ENCODE measurements at places on chromosomes 6 and 20.

DNA sequence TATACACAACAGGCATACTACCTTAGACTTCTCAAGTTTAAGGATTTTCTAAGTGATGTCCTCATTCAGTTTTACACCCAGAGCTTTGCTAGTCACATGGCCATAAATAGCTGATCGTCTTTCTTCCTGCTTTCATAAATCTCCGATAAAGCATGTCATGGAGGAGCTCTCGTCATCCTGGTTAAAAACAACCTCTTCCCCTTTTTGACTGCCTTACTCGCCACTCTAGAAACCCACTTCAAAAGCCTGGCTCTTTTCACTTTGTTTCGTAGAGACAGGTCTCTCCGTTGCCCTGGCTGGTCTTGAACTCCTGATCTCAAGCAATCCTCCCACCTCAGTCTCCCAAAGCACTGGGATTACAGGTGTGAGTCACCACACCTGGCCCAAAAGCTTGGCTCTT is 67.0 kb upstream of the SMIM29 start:
- no peak for DNase-seq

DNA sequence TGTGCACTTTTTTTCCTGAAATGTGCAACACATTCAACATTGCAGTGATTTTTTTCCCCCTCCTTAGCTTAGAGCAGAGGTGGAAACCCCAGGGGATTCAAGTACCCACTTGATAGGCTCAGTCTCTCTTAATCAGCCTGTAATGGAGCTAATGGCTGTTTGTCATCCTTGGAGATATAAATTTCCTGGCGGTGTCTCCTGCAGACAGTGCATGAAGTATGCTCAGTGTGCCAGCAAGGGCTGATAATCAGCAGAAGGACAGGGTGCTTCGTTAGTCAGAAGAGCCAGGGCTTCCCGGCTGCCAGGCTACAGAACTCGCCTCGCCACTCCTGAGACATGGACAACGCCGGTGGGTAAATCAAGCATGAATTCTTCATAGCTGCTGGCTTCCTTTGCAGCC is 69.8 kb upstream of the PHACTR2 start:
- DNase-seq, result no peak

DNA sequence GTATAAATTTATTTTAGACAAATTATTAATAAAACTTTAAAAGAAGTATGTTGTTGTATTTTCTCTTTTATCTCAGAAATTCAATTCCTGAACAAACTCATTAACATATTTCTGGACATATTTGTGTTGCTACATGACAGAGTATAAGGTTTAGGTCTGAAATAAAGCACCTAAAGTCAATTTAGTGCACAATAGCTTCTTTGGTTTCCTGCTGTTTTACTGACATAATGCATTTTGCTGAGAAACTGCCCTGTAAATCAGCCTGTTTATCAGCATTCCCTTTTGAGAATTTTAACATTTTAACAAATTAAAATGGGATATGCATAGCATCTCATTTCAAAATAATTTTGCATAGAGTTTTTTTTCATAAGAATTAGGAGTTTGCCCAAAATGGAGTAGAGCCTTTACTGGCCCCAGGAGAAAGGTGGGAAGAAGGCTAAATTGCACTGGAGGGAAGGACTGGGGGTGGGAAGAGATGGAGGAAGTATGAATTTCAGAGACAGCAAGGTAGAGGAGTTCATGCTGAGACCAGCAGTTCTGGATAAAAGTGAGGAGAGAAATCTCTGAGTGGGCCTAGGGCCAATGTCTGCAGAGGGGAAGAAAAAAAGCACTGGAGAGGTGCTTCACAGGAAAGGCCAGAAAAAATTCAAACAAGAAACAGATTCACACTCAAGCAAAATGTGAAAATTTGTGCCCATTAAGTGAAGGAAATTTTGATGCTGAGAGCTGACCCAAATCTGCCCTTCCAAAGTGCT is 324.2 kb upstream of the HSF2 start:
- no peak for DNase-seq

DNA sequence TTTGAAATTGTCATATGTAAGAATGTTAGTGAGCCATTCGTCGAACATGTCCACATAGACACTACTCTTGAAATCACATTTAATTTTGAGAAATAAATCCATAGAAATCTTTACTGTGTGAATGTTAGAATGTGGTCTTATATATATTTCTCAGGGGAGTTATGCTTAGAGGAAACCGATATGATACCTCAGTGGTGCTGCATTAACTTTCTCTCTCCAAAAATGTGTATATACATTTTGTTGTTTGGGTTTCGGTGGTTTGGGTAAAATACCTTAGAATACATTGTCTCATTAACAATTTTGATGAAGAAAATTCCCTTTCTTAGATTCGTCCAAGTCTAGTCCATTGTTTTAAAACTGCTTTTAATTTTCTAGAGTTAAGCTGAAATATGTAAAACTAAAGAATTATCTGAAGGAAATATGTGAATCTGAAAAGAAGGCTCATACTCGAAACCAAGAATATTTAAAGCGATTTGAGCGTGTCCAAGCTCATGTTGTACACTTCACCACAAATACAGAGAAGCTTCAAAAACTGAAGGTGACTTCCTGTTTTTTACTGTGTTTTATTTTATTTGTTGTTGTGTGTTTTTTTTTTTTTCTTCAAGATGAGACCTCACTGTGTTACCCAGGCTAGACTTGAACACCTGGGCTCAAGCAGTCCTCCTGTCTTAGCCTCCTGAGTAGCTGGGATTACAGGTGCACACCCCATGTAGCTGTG is 10.3 kb downstream of the KIZ start:
- no peak for DNase-seq

GRCh38 chr20:3908667-3909066 is 19.5 kb downstream of the PANK2 start:
- DNase-seq, result no peak

- no peak for DNase-seq
These were observed 201.9 kb downstream of the QKI start for GRCh38 chr6:163616452-163616851.

DNA sequence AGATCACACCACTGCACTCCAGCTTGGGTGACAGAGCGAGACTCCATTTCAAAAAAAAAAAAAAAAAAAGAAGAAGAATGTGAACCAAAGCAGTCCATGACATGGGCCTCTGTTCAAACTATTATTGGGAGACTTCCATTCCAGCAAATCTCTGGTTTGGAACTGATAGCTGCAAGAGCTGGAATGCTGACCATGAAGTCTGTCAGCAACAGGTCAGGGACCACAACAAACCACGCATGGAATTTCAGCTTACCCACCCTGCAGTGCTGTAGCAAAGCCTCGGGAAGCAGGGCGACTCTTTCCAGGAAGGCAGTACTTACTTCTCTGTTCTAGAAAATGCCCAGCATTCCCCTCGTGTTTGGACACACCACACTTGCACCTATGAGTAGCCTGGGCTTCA is 34.1 kb upstream of the TBC1D7 start:
- no peak for DNase-seq

DNA sequence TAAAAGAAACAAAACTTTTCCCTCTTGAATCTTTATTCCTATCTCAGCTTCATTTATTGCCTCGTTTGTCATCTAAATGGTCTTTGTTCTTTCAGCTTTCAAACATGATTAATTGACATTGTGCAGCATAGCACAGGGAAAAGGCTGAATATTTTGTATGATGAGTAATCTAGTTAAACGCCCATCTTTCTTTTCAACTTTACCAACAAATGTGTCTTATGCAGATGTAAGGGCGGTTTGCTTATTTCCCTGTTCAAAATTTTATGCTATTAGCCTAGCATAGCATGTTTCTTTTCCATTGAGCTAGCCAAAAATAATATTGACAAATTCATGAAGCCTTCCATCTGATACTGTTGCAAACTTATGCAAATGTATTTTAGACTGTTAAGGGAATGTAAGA is 176.4 kb upstream of the AKAP12 start:
- DNase-seq, result no peak

DNA sequence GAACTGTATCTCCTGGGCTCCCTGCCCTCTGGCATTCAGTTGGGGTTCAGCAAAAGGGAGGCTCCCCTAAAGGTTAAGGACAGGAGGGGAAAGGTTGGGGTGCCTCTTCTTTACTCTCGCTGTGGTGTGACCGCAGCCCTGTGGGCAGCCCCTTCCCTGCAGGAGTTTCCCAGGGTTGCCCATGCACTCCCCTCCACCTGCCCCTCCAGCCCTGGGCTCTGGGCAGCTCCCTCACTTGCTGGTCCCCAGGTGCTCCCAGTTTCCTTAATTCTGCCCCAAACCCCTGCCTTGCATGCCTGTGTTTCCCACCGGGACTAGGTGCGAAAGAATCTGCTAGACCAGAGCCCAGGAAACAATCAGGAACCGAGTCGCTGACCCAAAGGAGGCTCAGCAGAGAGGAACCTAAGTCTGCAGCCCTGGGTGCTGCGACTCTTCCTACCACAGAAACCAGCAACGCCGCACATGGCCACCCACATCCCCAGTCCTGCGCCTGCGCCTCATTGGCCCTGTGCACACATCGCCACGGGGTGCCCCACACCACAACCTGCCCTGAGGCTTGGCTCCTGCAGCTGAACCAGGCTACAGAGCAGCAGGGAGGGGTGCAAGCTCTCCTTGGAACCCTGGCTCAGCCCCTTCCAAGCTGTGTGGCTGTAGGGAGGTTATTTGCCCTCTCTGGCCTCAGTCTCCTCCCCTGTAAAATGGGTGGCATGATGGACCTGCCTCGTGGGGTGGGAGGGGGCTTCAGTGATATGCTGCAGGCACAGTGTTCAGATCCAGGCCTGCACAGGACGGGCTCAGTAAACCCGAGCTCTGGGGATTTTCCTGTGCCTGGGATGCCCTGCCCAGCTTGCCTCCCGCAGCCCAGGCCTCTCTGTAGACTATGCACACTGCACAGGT is 487.6 kb downstream of the PREX1 start:
- no peak for DNase-seq

DNA sequence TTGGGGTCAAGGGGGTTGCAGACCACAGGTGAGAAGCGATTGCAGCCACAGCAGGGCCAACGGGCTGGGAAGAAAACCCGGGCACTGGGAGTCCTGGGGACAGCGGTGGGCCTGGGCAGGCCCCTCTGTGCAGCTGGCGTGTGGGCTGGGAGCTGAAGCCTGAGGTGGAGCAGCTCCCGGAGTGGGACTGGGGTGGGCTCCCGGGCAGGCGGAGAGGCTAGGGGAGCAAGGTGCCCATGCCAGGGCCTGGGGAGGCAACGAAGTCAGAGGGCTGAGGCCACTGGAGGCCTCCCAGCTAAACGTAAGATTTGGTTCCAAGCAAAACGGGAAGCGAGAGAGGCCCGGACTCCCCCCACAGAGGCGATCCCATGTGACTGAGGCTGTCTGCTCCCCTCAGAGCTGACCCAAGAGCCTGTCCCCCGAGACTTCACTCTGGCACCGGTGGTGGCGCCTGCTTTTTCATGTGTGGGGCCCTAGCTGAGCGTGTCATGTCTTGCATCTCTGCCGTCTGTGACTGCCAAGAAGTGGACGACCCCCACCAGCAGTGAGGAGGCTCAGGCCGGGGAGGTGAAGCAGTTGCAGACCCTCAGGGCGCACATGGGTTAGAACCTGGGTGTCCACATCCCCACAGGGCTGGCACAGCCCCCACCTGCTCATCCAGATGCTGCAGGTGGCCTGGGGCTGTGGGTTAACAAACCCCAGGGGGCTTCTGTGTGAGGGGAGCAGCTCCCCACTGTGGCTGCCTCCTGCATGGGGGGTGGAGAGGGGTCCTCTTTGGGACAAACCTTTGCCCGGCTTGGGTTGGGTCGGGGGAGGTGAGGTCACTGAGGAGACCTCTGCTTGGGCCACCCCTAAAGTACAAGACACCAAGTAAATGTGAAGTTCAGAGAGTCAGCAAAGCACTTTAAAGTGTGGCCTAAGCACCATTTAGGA is 212.3 kb downstream of the TAF4 start:
- DNase-seq, result no peak

DNA sequence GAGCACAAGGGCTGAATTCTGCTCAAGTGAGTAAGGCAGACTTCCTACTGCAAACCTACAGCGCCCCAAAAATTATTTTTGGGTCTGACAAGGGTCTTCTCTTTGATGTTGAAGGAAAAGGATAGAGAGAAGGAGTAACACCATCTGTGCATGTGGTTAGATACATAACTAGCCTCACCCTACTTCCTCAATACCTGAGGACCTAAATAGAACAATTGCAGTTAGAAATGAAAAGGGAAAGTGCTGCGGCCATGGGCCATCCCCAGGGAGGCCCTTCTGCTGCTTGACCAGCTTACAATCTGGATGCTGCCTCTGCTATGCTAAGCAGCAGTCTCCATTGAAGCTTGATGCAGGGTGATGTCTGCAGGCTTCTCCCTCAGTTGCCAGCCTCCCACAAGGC is 63.2 kb upstream of the ARMH2 start:
- no peak for DNase-seq

DNA sequence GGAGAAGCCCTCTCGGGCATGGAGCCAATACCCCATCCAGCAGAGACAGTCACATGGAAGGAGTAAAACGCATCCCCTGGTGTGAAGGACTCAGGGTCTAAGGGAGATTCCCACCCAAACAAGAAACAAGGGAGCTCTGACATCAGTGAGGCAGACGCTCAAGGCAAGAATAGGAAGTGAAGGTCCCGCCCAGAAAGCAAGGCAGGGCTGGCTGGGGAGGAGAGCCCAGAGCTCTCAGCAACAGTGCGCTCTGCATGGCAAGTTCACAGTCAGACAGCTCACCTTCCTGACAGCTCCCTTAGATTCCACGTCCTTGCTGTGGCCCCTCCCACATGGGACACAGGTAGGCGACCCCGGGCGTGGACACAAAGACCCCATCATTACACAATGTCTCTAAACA is 85.6 kb downstream of the TTLL2 start:
- peak; percentile 30 for DNase-seq
